ENCODE measurements at places on chromosomes 12 and 14.
A peak's percentile ranks its signal among the peaks of the same experiment; 100 is the strongest.

- DNase-seq = no peak
Observed at GRCh38 chr12:11870041-11870451, 200.7 kb upstream of the BCL2L14 start.

- DNase-seq = no peak
Observed at GRCh38 chr12:78241446-78241845, 410.8 kb downstream of the NAV3 start.

DNA sequence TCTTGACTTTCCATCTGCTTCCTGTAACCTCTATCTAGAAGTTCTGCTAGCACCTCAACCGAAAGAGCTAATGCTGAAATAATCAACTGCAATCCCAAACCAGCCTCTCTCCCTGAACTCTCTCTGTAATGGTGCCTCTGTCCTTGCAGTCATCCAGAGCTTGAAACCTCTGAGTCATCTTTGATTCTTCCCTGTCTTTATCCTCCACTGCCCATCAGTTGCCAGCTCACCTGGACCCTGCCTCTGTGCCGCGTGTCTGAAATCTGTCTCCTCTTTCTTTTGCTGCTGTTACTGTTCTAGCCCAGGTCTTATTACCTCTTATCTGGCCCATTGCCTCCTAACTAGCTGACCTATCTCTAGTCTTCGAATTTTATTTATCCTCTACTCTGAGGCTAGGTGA, 15.5 kb downstream of the CLSTN3 start:
- no peak for DNase-seq

GRCh38 chr14:106268013-106268727, 741.8 kb downstream of the TMEM121 start:
- peak; percentile 92 for DNase-seq

- DNase-seq = no peak
Observed at GRCh38 chr12:4962539-4963486, 53.1 kb downstream of the KCNA1 start.

GRCh38 chr12:110862329-110862728, 15.5 kb downstream of the CCDC63 start:
- no peak for DNase-seq

- DNase-seq = no peak
Observed at GRCh38 chr12:4714879-4715278, 5.3 kb upstream of the GALNT8 start.

DNA sequence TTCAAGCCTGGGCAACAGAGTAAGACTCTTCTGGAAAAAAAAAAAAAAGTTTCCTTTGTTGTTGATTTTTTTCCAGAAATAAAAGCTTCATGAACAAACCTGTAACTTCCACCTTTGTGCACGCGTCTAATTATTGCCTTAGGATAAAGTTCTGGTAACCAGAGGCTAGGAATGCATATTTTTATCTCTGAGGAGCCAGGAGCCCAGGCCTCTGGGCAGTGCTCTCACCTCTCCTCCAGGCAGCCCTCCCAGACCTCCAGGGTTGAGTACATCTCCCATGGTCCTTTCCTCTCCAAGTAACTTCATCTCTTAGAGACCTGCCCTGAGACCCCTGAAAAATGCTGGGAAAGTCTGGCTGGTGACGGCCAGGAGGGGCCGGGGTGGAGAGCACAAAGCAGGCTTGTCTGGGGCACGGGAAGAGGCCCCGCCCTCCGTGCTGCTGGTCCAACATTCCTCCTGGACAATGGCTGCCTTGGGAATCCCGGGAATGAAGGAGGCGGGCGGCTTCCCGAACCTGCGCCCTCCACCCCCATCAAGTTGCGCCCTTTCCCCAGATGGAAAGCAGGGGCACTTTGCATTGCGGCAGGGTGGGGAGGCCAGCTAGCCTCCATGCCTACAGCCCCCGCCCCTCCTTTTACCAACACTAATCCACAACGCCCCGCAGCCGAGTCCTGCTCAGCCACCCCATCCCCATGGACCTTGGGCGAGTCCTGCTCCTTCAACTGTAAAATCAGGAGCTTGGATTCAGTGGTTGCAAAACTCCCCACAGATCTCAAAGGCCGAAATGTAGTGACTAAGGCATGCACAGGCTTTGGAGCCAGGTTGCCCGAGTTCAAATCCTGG, 7.3 kb upstream of the FIGNL2 start:
- DNase-seq = no peak

DNA sequence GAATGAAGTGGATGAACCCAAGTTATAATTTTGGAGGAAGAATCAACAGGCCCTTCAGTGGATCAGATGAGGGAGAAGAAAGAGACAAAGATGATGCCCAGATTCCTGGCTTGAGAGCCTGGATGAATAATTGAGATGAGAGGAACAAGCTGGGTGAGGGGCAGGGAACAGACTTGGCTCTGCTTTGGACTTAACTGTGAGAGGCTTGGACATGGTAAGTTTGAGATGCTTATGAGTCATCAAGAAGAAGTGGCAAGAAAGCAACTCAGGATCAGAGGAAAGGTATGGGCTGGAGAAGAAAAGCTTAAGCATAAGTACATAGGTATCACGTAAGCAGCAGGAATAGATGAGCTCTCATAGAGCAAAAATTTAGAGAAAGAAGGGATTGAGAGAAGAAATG, 55.3 kb downstream of the FIGNL2 start:
- no peak for DNase-seq

DNA sequence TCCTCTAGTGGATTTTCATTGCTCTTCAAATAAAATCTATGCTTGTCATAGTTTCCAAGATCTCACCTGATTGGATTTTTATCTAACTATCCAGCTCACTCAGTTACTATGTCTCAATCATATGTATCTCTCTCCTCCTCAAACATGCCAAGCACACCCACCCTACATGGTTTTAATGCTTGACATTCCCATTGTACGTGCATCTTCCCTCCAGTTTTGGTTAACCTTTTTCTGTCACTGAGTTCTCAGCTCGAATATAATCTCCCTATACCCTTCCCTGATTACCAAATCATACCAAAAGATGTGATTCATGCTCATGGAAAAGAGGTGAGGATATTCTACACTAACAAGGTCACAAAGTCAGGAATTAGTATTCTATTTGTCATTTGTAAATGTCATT, 12.0 kb upstream of the PTPRQ start:
- no peak for DNase-seq

- DNase-seq = no peak
Observed at GRCh38 chr12:16608946-16609539, 3.1 kb upstream of the LMO3 start.

- DNase-seq = no peak
Observed at GRCh38 chr12:123602651-123603195, 824 bp downstream of the DDX55 start.

- no peak for DNase-seq
Observed at GRCh38 chr14:100155049-100155621, 4.3 kb downstream of the DEGS2 start.

GRCh38 chr14:45377166-45377565, 124.2 kb upstream of the MIS18BP1 start:
- no peak for DNase-seq

DNA sequence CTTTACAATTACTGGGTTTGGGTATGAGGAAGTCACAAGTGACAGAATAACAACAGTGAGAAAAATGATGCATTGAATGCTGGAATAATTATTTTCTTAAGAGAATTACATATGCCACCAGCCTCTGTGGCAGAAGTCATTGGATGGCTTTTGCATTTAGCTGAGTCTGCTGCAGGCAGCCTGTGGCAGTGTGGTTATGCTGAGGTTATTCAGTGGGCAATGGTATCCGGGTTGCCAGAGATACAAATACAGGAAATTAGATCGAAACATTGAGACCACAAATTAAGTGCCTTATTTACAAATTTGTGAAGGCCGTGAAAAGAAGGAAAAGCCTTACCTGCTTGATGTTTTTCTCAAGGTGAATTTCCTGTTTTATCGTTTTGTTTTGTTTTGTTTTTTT, 1050.0 kb downstream of the GALC start:
- no peak for DNase-seq

DNA sequence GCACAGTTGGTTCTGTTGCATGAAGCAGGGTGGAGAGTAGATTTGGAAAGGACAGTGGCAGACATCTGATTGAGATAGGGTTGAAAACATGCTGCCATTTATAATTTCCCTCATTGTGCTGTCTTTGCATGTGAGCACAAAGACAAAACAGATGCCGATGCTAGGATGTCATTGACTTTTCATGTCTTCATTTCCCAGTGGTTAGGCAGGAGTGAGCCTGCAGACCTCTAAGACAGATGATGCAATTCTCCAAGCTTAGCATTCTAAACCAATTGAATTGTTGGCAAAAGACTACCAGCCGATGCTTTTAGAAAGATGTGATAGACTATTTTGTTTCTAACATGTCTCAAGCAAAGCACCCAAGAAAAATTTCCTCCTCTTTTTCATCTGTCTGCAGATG, 37.1 kb upstream of the PELI2 start:
- DNase-seq = no peak

DNA sequence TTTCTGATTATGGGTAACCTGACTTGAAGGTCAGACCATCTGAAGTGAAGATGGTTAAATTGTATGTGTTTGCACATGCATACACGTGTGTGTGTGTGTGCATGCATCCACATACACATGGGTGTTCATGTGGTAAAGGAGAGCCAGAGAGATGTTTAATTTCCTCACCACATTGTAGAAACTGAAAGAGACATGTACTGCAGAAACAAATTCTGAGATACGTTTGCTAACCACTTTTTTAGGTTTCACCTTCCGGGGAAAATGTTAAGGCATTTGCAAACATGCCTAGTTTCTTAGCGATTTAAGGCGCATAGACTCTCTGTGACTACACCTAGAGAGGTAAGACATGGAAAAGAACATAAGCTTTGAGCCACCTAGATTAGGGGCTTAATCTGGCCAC, 362.9 kb downstream of the RAD51B start:
- peak; percentile 6 for DNase-seq

- DNase-seq = peak; percentile 62
Observed at GRCh38 chr12:47742253-47742825, 16.3 kb downstream of the RAPGEF3 start.

- DNase-seq = no peak
Observed at GRCh38 chr14:64680013-64680713, 24.1 kb upstream of the PLEKHG3 start.

GRCh38 chr14:53881161-53881871, 75.3 kb downstream of the BMP4 start:
- no peak for DNase-seq

GRCh38 chr14:101884934-101885576, 79.3 kb upstream of the DYNC1H1 start:
- no peak for DNase-seq

GRCh38 chr12:79420146-79420618, 270.6 kb downstream of the PAWR start:
- DNase-seq = no peak

DNA sequence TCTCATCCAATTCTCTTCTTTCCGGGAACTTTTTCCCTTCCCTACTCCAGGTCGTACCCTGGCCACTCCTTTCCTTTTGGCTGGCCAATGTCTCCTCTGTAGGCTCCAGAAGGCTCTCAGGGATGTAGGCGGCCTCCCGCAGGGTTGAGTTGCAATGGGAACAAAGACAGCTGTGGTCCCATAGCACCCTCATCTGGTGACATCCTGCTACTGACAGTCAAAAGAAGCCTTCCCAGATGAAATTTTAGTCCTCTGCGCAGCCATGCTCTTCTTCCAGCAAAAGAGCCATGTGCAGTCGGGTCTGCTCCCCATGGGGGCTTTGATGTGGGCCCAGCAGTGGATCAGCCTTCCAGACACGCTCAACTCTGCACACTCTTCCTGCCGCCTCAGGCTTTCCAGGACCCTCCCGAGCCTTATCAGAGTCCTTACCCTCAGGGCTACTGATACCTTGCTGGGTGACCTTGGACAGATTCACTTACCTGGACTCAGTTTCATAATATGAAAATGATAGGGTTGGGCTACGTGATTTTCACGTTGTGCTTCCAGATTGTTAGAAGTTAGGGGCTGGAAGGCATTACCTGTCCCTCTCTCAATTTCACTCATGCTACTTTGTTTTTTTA, 5.5 kb upstream of the CELA1 start:
- DNase-seq = peak; percentile 40

- DNase-seq = no peak
Observed at GRCh38 chr12:129245769-129246168, 392.5 kb downstream of the GLT1D1 start.

DNA sequence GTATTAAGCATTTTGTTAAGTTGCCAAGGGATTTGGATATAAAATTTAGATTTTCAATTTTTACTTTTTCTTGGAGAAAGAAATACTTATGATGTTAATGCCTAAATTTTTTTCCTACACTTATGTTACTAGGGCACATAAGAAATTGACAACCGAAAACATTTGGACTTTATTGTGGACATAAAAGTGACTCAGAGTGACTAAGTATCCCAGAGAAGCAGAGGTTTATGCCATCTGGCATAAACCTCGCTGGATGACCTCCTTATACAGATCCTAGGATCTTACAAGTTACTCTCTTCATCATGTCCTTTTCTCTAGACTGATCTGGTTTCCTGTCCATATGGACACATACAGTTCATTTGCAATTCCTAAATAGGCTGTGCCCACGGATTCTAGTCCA, 89.8 kb downstream of the RERG start:
- DNase-seq = no peak

- DNase-seq = no peak
Observed at GRCh38 chr12:77325511-77326236, 260.3 kb upstream of the E2F7 start.

DNA sequence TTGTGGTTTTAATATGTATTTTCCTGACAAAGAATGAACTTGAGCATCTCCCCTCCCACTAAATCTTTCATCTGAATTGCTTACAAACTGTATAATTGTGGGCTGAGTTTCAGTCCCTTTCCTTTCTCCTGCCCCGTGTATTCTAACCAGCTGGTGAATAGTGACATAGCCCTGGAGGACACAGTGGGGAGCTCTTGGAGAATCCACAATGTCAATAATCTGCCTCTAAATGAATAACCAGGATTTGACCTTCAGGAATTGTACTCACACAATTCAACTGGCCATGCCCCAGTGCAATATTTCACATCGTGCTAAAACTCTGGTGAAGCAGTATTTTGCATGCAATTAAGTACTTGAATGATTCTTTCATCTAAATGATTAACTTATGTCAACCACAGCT, 177.2 kb downstream of the C12orf42 start:
- DNase-seq = no peak

DNA sequence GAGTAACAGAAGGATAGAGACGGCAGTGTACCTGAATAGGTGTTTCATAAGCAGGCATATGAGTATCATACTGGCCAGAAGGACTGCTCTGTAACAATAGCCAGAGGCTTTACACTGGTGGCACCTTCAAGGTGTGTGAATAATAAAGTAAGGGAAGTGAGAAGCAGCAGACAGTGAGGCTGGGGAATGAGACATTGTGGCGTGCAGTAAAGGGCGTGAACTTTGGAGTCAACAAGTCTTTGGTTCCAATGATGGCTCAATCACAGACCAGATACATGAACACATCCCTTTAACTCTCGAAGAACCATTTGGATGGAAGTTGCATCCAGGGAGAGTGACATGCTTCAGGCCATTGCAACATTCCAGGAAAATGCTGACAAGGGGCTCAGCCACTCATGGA, 32.0 kb upstream of the CCND2 start:
- no peak for DNase-seq

- no peak for DNase-seq
Observed at GRCh38 chr14:95515080-95515489, 1.4 kb downstream of the SYNE3 start.

All from CD4-positive, alpha-beta T cell treated with Interleukin-6 at 100 ng/mL for 8 hours (primary cell).